ENCODE measurements at places on chromosomes 4 and X.

DNA sequence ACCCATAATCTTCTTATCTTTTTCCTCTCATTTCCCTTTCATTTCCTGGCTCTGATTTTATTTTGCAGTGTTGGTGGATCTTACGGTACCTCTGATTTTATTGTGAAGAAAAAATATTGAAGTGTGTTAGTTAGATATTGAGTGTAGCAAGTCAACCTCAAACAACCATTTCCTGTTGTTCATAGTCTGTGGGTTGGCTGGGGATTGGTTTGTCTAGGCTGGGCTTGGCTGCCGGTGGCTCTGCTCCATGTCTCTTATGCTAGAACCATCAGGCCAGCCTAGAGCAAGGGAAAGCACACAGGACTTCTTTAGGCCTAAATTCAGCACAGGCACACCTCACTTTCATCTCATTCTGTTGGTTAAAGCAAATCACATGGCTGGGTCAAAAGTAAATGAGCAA, 383.1 kb upstream of the LCORL start:
- no peak for DNase-seq

DNA sequence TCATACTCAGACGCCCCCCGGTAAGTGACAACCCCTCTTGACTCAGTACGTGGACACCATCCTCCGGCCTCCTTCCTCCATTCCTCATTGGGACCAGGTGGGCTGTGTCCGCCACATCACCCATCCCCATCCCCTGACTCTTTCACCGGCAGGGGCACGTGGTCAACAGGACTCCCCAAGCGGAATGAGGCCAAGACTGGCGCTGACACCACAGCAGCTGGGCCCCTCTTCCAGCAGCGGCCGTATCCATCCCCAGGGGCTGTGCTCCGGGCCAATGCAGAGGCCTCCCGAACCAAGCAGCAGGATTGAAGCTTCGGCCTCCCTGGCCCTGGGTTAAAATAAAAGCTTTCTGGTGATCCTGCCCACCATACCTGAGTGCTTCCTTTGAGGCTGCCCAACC, 5.0 kb downstream of the PQBP1 start:
- DNase-seq = no peak

DNA sequence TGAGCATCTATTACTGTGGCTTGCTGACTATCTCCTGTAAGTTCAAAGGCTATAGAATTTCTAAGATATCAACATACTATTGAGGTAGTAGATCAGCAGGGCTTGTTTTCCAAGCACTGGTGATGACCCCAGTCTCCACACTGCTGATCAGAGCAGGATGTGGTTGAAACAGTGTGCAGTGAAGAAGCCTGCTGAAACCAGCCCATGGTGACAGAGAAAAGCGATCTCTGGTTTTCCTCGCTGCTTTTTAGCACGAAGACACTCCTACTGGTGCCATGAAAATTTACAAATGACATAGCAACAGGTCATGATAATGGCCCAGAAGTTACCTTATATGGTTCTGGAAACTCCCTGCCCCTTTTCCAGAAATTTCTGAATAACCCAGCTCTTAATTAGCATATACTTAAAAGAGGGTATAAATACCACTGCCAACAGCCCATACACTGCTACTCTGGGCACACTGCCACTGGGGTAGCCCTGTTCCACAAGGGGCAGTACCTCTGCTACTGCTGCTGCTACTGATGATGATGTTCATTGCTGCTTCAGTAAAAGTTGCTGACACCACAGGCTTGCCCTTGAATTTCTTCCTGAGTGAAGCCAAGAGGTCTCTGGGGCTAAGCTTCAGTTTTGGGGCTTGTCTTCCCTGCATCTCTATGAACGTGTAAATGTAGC, 1689.5 kb upstream of the PCDH10 start:
- no peak for DNase-seq

DNA sequence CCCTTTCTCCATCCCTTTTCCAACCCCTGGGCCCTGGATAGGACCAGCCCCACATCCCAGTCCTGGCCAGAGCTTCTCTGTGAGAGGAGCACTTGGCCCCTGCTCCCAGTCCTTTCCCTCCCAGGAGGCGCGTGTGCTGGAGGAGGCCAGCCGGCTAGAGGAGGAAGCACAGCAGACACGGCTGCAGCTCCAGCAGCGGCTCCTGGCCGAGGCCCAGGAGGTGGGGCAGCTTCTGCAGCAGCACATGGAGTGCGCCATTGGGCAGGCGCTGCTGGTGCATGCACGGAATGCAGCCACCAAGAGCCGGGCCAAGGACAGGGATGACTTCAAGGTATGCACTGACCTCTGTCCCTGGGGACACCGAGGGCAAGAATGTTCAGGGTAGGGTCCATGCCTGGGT, 87.5 kb downstream of the EVC start:
- DNase-seq = no peak

GRCh38 chr4:26812049-26812714, 48.5 kb upstream of the STIM2 start:
- DNase-seq = no peak

- DNase-seq = no peak
Observed at GRCh38 chr4:6343939-6344408, 74.3 kb downstream of the WFS1 start.

- DNase-seq = no peak
Observed at GRCh38 chr4:155208258-155209054, at the start of gene NPY2R. Gene NPY2R (plus strand): TSS chr4:155208636. CDS start chr4:155213940, 5,304 bp downstream.

DNA sequence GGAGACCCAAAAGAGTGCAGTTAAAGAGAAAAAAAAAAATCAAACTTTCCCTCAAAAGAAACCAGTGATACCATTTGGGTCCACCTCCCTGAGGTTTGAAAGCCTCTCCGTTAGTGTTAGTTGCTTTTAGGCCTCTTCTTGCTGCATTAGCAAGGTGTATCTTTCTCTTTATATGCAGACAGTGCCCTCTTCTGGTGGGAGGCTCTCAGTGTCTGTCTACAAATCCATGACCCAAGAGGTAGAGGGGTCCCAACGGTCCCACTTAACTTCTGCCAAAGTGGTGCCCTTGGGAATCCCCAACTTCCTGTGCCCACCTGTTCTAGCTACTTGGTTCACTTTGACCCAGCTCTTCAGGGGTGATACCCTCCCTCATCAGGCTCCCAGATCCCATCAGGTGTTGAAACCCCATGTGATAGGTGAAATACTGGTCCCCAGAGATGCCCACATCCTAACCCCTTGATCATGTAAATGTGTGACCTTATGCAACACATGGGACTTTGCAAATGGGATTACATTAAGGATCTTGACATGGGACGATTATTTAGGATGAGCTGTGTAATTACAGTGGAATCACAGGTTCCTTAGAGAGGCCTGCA, 63.7 kb upstream of the CD99 start:
- DNase-seq = no peak

GRCh38 chr4:78297116-78297800, 240.1 kb downstream of the FRAS1 start:
- DNase-seq = no peak

GRCh38 chrX:27797575-27797974, 10.2 kb upstream of the MAGEB10 start:
- no peak for DNase-seq

- no peak for DNase-seq
Observed at GRCh38 chr4:108965016-108965415, 202.2 kb upstream of the ETNPPL start.
